ENCODE measurements at places on chromosomes 2 and 18.

GRCh38 chr2:10170256-10170655 is 47.7 kb downstream of the RRM2 start:
- DNase-seq: peak; percentile 1

- no peak for DNase-seq
These were observed 521 bp downstream of the MYCN start for GRCh38 chr2:15940661-15941480.

- DNase-seq: no peak
These were observed 26.2 kb downstream of the UNC50 start for GRCh38 chr2:98634406-98635092.

GRCh38 chr2:232341061-232341738 is 37.4 kb upstream of the ALPP start:
- DNase-seq: no peak
